ENCODE measurements at places on chromosomes 3 and 15.

DNA sequence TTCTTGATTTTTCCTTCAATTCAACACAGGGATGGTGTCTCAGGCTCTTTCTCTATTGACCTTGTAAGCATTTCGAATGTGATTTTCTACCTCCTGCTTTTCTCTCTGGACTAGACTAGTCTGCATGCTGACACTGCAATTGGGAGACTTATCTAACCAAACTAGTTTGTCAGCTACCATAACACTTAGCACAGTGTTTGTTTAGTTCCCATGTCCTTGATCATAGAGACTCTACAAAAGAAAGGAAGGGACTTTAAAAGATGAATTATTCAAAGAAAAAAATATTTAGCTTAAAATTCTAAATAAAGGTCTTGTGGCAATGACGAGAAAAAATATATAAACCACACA, 407.0 kb downstream of the ERC2 start:
- no peak for DNase-seq

DNA sequence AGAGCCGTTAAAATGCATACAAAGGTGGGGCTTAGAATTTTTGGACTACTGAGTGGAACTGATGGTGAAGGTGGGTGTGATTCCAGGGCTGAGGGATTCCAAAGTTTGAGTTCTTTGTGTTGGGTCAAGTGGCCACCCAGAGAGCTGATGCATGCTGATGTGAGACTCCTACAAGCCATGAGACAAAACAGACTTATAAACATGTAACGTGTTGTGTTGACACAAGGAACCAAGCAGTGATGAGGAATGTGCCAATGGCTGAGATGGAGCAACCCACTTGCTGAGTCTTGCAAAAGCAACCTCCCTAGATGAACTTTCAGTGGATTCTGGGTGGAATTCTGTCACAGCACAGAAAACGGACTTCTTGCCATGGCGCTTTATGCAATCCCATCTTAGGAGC, 289.0 kb downstream of the TLE3 start:
- no peak for DNase-seq

DNA sequence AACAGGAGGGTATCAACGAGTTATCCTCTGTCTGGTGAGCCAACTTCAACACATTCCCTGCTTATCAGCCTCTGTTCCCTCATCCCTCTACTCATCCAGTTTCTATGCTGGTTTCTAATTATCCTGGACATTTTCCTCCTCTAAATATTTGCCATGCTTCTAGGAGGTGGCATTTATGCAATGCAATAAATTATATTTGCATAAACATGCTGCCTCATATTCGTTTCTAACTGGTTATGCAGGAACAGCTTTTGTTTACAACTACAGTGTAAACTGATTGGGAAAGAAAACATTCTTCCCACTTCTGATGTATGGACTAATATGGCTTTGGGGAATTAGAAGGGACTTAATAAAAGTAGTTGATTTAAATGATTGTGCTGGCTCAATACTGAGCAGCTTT, 122.3 kb downstream of the TFG start:
- DNase-seq: no peak

GRCh38 chr3:124126436-124127023, 134.6 kb upstream of the ROPN1 start:
- no peak for DNase-seq

DNA sequence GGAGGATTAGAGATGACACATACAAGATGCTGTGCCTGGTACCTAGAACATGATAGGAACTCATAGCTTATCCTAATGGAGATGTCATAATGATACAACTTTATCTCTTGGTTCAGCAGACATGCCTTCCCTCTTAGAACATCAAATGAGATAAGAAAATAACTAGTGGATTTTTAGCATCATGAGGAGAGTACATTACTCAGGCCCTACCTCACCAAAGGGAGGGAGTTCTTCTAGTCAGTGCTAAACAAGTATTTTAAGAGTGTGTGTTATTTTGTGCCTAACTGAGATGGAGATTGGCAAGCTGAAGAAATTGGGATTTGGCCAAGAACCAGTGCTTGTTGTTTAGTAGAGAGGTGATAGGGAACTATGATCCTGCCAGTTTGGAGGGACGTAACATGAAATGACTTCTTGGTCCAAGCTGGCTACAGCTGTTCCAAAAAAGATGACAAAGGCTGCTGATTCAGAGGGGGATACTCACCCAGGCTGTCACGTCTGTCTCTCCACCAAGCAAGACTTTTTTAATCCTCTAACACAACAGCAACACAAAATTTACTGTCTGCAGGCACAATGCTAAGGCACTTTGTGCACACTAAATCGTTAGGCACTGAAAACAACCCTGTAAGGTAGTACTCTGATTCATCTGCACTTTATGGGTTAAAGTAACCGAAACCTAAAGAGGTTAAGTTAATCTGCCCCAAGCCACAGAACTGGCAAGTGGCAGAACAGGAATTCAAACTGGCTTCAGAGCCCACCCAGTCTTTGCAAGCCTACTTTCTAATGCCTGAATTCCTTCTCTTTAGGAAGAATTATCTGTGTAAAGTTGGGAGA, 126.5 kb downstream of the CMSS1 start:
- DNase-seq: no peak

DNA sequence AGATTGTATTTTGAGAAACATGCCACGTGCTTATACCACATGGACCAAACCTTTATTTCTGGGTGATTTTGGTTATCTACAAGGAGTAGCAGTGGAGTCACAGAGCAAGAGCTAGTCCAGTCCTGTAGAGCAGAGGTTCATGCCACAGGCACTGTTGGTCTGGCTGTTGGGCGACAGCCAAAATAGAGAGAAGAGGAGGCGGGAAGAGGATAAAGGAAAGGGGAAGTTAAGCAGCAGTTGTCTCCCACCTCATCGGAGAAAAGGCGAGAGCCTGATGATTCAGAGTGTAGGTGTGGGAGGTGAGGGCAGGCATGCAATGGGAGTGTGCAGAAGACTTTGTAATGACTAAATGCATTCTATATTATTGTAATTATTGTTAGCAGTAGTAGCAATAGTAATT, 237.5 kb upstream of the ROPN1 start:
- no peak for DNase-seq

GRCh38 chr3:53844262-53845102, 1.7 kb downstream of the CHDH start:
- DNase-seq: no peak

DNA sequence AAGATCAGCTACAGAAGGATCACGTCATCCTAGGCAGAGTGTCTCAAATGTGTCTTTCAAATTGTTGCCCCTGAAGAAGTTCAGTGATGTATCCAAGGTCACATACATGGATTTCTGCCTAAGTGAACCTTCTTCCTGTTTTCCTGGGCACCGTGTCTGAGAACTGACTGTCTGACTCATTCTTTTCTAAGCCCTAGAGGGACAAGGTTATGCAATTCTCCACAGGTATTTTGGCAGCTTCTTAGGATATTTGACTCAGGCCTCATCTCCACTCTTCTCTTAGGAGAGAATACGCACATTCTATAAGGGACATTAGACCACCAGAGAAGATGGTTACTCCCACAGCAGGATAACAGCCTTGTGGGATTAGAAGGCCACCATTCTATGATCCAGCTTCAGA, 391.9 kb upstream of the THBS1 start:
- DNase-seq: peak; percentile 60

DNA sequence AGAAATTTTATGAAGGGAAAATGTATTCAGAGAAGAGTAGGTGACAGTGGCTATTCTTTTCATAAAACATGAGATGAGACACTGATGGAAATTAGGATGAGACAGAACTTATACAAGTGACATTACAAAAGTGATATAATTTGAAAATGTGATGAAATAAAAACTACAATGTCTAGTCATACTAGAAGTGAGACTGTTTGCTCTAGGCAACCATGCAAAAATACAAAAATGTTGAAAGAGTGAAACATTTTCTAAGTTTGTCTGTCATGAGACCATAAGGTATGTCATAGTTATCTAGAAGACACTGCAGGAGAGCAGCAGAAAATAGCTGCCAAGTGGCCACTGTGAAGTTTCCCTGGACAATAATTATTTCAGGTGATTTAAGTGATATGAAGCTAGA, 459.5 kb downstream of the DIPK2A start:
- DNase-seq: no peak

- DNase-seq: peak; percentile 79
Measured at GRCh38 chr15:101006931-101007691, 88.0 kb downstream of the LRRK1 start.

DNA sequence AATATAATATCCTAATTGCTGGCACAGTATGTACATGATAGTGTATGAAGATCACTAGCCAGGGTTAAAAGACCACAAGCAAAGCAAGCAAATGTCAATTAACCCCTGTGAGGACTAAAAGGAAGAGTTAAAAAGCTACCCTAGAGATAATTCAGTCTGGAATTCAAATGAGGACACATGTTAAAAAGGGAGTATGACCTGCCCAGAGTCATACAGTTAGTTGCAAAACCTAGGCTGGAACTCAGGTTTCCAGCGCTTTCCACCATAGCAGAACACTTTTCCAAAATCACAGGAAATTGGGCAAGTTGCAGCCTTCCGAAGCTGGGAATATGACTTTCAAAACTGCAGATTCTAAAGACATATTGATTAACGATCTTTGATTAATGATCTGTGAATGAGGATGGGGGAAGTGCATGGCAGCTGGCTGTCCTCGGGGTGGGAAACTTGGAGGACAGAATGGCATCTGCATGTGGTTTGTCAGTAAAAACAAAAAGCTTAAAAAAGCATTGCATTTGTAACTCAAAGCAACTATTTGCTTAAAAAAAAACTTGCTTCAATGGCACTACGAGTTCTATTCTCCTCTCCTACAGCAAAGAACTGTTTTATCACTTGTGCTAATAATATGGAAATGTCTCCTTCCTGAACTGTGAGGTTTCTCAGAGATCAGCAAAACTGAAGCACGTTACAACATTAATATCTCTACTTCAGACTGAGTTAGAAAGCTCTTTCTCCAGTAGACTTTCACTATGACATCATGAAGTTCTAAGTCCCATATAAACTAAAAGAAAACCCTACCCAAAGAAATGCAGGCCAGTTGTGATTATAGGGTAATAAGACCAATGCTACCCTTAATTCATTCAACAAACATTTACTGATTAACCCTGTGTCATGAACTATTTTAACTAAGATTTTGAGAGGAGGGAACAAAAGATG, 46.2 kb downstream of the IGSF11 start:
- no peak for DNase-seq

GRCh38 chr3:135844386-135844785, 121.1 kb upstream of the PPP2R3A start:
- DNase-seq: no peak

DNA sequence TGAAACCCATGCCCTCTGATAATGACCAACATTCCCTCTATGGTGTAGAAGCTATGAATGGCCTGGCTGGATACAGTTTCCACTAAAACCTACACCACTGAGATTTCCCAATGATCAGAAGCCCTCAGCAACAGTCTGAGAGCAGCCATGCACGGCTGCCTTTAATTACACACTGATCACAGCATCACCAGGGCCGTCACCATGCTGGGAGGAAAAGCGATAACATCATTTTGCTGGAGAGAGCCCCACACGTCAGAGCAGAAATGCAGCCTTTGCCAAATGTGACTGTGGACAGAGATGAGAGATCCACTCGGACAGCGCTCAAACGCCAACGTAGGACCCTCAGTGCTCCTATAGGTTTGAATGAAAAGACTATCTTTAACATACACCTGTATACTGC, 135.0 kb downstream of the XXYLT1 start:
- no peak for DNase-seq

DNA sequence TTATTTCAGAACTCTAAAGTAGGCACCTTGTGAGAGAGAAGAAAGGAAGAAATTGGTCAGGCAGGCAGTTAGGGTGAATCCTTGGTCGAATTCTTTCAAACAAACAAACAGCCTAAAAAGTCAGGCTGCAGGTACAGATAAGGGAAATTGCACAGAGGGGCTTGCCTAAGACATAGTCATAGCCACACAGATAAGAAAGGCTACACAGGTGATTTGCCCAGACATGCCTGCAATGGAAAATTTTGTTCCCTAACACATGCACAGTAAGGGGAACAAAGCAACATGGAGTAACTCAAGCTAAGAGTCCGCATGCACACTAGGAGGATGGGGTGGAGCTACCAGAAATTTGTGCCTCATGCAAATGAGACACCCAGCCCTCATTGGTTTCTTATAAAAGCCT, 91.4 kb upstream of the TUSC7 start:
- DNase-seq: no peak

GRCh38 chr3:57094575-57094974, 34.1 kb downstream of the SPATA12 start:
- DNase-seq: no peak

DNA sequence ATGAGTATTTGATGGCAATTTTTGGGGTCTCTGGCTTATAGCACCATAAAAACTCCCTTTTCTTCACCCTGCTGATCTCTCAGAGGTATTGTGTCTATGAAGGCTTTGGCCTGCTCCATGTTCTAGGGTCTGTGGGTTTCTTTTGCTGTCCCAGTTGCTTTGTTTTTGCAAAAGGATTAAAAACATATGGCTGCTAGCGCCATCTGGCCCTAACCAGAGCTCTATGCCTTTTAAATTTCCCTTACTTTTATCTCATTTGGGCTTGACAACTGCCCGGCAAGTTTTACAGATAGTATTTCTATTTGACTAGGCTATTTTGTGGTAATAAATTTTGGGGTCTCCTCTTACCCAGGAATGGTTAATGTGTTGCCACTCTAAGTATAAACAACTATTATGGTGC, 6.4 kb upstream of the GHRL start:
- no peak for DNase-seq

GRCh38 chr15:65338823-65339222, 34.3 kb downstream of the RNU5B-1 start:
- DNase-seq: no peak

DNA sequence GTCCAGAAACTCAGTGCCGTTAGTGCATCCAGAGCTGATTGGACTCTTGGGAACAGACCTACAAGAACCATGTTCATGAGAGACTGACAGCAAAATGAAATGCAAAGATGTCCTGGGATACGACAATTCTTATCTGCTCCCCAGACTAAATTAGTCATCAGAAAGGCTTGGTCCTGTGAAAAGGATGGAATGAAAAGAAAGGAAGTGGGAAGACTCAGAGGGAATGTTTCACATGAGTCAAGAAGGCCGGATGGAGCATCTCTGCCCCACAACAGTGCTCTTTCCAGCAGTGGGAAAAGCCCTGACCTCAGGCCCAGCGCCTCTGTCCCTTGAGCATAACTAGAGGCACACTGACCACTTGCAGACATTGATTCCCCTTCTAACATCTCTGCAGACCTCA, 39.3 kb upstream of the UACA start:
- DNase-seq: no peak

DNA sequence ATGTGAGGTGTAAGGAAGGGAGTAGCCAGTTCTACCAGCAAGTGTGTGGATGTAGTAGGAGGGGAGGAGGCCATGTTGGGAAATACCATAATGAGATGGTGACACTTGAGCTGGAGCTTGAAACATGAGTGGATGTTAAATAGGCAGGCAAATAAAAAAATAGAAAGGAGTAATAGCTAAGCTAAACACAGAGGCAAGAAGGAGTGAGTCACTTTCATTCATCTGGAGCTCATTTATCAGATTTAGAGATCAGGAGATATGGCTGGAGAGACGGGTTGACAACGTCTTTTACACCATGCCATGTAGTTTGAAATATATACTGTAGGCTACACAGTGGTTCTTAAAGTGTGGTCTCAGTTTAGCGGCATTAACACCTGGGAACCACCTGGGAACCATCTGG, 390.5 kb downstream of the DIPK2A start:
- no peak for DNase-seq

All from ACHN (cell line).